IMR-90 (cell line): ENCODE measurements at places on chromosomes 16 and 17. TPM values are rescaled to one million over a fixed set of nuclear protein-coding genes. Genes with fewer than 3 reads are reported as not detected.

DNA sequence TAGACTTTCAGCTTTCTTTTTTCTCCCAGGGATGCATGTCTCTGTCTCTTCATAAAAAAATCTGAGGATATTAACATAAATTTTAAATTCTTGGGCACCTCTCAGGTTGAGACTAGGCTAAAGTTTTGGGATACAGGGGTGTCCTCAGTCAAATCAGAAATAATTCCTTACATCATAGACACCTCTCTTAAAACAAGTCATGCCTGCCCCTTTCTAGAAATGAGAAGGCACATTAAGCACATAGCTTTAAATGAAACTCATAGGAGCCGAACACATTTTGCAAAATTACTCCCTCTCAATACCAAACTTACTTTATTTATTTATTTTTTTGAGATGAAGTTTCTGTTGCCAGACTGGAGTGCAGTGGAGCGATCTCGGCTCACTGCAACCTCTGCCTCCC lies 67.3 kb upstream of the BCAR1 start:
- no peak for DNase-seq

DNA sequence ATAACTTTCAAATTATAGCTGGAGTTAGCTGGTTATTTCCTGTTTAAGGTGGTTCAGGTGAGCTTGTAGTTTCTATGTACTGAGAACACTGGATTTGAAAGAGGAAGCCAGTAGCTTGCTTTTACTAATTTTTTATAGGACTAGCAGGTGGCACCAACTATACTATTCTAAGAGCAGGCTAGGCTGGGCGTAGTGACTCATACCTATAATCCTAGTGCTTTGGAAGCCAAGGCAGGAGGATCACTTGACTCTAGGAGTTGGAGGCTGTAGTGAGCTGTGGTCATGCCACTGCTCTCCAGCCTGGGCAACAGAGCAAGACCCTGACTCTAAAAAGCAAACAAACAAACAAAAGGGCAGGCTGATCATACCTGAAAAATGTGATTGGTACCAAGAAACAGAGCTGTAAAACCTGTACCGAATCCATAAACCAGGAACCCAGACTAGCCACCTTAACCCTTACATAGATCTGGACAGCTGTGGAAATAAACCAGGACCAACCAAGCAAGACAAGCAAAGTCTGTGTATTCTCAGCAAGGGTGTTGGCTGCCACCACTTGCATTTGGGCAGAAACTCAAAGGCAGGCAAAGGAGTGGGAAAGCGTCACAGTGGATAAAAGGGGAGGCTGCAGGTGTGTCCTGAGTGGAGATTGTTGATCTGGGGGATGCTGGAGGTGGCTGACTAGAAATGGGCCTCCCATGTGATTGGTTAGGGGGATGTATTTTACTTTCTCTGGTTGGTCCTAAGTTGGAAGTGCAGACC lies 36.3 kb downstream of the SLC47A1 start:
- DNase-seq, result no peak

The ADAMTS18 gene
- polyA plus RNA-seq, result not detected in 2 replicates

The KRTAP4-6 gene
- not detected in 2 replicates for polyA plus RNA-seq

DNA sequence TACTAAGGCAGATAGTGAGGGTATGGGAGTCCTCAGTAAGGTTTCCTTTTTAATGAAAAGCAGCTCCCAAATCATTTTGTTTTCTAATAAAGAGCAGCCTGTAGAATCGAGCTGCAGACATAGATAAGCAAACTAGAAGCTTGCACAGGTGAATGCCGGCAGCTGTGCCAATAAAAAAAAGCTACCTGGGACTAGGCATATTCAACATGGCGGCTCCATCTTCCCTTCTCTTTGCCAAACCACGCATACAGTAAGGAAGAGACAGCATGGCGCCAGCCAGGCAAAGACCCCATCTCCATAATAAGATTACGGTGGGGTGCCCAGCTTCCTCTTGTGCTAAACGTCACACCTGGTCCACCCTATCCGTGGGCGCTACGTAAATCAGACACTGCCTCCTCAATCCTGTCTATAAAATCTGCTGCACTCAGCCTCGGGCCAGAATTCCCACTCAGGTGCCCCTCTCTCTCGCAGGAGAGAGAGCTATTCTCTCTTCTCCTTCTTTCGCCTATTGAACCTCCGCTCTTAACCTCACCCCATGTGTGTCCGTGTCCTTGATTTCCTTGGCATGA lies 92.7 kb upstream of the FA2H start:
- no peak for DNase-seq

DNA sequence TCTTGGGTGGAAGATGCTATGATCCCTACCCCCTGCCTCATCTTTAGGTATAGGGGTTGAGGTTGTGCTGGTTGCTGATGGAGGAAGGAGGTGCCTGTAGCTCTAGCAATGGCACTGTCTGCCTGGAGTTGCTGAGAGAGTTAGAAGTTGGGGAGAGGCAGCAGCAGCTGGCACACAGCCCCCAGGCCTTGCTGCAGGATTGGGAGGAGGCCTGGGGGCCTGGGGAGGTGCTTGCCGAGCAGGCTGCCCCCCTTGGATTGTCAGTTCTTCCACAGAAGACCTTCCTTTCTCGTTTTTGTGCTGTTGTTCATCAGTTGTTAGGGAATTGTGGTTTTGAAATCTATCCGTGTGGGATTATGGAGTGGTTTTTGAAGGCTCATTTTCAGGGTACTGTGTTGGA lies 52.9 kb downstream of the SEC14L1 start:
- DNase-seq, result no peak

The CTNS gene
- 4.7 and 5.3 TPM in 2 replicates for polyA plus RNA-seq

The SPATA22 gene
- polyA plus RNA-seq, result 0.23 and 0.29 TPM in 2 replicates

DNA sequence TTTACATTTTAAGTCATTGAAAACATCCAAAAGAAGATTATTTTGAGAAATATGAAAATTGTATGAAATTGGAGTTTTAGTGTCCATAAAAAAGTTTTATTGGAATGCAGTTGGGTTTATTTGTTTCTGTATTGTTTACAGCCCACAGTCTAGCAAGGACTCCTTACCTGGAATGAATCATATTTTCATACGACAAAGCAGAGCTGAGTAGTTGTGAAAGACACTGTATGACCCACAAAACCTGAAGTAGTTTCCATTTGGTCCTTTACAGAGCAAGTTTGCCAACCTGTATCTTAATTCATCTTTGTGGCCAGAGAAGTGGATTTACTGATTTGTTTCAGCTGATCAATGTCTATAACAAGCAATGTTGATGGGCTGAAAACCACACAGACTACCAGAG lies 10.3 kb downstream of the CCL18 start:
- DNase-seq, result no peak

GRCh38 chr17:28598389-28598788 lies 436 bp downstream of the SPAG5 start:
- no peak for DNase-seq

The MAF gene
- polyA plus RNA-seq, result 0.02 and 0.04 TPM in 2 replicates

- DNase-seq, result no peak
These were observed 64.8 kb upstream of the AMZ2 start for GRCh38 chr17:68182940-68183551.

GRCh38 chr17:40707745-40708144 lies 4.2 kb upstream of the KRT24 start:
- DNase-seq, result no peak

GRCh38 chr16:8137606-8138005 lies 452.7 kb downstream of the TMEM114 start:
- DNase-seq, result no peak

GRCh38 chr16:57619133-57619605 lies 9.3 kb upstream of the ADGRG1 start:
- no peak for DNase-seq

The VAT1L gene
- 14.1 and 15.4 TPM in 2 replicates for polyA plus RNA-seq

DNA sequence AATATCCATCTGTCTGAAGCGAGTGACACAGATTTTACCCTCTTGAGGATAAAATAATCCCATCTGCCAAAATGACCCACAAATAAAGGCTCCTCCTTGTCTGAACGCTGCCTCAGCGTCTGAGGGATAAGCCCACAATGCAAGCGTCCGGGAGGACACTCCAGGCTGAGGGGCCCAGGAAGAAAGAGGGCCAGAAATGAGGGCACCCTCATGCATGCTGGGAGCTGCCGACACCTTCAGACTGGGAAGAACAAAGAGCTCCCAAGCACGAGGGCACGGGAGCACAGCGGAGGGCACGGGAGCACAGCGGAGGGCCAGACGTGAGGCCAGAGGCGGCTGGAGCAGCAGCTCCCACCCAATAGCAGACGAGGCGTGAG lies 126.9 kb downstream of the ZNF778 start:
- no peak for DNase-seq

- peak; percentile 17 for DNase-seq
These were observed 66.0 kb upstream of the ZNF423 start for GRCh38 chr16:49921791-49922456.

DNA sequence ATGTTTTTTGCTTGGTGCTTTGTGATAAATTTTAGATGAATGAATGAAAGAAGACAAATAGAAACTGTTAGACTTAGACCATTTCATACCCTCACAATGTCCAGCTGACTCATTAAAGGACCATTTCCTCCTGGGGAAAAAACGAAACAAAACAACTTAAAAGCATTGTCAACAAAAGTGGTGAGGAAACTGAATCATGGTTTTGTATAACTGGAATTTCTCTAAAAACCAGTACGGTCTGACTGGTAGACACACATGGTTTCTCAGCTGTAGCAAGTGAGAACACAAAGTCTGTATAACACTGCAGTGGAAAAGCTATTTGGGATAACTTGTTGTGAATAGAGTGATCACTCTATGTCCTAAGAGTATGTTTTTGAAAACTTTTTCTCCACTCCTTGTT lies 5.3 kb upstream of the DDX52 start:
- DNase-seq, result peak; percentile 87

The NPIPA8 gene
- polyA plus RNA-seq, result 16.3 and 17.6 TPM in 2 replicates

DNA sequence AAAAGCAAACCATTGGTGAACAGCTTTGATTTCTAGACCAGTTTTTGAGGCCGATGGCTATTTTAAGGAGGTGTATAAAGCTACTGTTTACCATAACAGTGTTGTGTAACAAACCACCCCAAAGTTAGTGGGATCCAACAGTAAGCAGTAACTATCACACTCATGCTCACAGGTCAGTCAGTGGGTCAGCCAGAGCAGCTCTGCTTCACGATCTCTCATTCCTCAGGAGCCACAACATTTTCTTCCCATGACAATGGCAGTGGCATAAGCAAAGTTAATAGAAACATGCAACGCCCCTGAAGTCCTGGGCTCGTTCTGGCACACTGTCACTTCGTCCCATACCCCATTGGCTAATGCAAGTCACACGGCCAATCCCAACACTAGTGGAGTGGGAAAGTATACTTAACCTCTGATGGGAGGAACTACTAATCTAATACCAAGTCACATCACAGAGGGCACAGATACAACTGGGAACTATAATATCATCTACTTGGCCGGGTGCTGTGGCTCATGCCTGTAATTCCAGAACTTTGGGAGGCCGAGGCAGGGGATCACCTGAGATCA lies 28.0 kb upstream of the B4GALNT2 start:
- DNase-seq, result peak; percentile 80

The IKZF3 gene
- polyA plus RNA-seq, result not detected in 2 replicates

GRCh38 chr16:21166561-21166961 lies 8.1 kb downstream of the LDAF1 start:
- DNase-seq, result peak; percentile 52

DNA sequence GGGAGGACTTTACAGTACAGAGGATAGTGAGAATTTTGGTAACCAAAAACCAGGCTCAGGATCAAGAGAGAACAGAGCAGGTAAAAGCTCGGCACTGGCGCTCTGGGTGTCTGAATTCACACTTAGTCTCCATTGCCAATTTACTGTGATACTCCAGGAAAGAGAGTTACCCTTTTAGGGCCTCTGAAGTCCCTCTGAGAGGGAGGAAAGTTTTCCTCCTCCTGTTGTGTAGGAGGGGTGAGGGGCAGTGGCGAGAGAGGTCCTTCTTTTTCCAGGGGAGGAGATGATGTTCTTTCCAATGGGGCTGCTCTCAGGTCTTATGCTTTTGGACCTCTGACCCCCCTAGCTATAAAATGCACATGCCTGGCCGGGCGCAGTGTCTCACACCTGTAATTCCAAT lies 5.4 kb upstream of the TNS4 start:
- DNase-seq, result no peak

DNA sequence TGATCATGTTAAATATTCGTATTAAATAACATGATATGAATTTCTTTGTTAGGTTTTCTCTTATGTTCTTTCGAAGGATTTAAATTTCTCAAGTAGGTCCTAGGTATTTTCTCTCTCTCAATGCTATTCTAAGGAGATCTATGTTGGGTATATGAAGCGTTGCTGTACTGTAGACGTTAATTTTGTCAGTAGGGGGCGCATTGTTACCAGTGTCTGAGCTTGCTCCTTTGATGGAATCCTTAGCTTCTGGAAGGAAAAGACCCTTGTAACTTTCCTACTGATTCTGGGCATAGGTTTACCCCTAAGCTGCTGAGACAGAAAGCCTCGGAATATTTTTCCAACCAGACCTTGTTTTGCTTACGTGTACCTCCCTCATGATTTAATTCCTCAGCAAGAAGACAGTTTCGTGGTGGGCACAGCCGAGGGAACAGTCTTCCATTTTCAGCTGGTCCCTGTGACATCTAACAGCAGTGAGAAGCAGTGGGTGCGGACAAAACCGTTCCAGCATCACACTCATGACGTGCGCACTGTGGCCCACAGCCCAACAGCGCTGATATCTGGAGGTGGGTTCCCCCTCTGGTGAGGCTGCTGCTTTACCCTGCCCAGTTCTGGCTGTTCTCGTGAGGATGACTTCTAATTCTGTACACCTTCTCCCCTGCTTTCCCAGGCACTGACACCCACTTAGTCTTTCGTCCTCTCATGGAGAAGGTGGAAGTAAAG lies 17.9 kb downstream of the UTP4 start:
- DNase-seq, result peak; percentile 81

DNA sequence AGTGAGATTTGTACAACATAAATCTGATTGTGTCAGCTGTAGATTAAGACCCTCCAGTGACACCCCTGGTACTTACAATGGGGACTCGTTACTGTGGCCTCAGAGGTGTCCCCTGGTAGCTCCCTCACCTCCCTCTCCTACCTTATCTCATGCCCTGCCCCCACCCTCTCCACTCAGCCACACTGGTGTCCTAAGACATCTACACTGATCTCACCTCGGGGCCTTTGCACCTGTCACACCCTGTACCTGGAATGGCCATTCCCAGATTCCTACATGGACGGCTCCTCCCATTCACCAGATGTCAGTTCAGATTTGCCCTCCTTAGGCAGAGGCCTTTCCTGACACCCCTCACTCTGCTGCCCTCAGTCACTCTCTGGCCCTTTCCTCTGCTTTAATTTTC lies 319.3 kb downstream of the CPPED1 start:
- no peak for DNase-seq

DNA sequence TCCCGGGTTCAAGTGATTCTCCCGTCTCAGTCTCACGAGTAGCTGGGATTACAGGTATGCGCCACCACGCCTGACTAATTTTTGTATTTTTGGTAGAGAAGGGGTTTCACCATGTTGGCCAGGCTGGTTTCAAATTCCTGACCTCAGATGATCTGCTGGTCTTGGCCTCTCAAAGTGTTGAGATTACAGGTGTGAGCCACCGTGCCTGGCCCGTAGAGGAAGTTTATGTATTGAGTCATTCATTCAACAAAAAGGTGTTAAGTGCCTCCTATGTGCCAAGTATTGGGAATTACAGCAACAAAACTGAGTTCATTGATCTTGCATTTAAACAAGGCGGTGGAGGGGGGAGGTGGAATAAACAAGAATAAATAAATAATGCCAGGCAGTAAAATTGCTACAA lies 10.2 kb upstream of the CNOT1 start:
- DNase-seq, result no peak
